ENCODE measurements at places on chromosomes 1 and 21.

DNA sequence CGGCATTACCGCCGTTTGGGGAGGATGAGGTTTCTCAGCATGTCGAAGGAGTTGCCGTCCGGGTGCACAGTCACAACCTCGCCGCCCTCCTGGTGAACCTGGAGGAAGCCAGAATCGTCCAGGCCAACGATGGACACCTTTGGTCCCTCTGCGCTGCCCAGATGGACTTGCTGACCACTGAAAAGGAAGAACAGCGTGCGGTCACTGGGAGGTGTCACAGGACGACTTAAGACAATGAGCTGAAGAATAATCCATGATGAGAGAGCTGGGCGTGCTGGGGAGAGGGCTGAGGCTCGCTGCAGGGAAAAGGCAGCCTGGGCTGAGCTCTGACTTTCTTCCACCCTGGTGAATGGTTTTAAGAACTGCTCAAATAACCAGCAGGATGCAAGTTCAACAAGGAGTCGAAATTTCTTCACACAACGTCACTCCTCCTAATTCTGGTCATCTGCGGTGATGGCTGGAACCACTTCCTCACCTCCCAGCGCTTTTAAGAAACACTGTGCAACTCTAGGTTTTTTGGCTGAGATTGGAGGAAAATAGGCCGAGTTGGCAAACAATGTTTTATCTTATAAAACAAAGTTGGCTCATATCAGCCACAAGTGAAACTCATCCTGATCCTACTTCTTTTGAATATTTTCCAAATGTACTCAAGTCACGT lies 55.5 kb downstream of the SIM2 start:
- DNase-seq = no peak

- no peak for DNase-seq
Observed at GRCh38 chr1:209675565-209676154, 448 bp downstream of the G0S2 start.

- no peak for DNase-seq
Observed at GRCh38 chr1:48730164-48730910, 46.4 kb downstream of the BEND5 start.

GRCh38 chr1:22139817-22140216 lies 3.1 kb downstream of the WNT4 start:
- DNase-seq = no peak

DNA sequence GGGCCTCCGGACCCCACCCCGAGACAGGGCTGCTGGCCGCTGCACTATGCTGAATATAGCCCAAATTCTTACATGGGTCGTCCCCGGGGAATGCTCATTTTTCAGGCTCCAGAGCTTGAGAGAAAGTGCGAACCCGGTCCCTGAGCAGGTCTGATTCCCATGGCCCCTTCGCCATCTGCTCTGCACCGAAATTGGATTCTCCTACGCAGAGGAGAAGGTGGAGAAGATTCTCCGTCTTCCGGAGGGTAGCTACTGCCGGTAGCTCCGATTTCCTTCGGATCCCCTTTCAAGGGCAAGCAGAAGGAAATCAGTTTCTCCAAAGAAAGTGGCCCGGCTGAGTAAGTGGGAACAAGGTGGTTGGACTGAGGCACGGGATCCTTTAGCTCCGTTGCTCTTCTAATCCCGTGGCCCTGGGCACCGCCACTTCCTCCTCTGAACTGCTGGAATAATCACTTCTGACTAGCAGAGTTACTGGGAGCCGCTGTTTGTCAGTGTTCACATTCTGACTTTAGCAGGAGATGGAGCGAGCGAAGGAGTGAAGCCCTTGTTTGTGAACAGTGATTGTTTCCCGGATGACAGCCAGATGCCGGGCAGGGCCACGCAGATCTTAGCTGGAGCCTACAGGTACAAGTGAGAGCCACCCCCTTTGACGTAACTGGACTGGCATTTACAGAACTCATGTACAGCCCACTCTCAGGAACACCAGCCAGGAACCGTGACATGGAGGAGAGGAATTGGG lies 1.1 kb upstream of the ZNF496 start:
- DNase-seq = no peak

GRCh38 chr1:19109545-19109944 lies 100.5 kb downstream of the UBR4 start:
- DNase-seq = no peak

GRCh38 chr1:94741510-94741909 lies 78.6 kb upstream of the SLC44A3 start:
- no peak for DNase-seq

GRCh38 chr1:200479816-200480215 lies 70.0 kb upstream of the ZNF281 start:
- DNase-seq = no peak
